ENCODE measurements at places on chromosomes 12 and 14.

GRCh38 chr14:72774141-72774540 is 119.8 kb downstream of the DPF3 start:
- DNase-seq = no peak

DNA sequence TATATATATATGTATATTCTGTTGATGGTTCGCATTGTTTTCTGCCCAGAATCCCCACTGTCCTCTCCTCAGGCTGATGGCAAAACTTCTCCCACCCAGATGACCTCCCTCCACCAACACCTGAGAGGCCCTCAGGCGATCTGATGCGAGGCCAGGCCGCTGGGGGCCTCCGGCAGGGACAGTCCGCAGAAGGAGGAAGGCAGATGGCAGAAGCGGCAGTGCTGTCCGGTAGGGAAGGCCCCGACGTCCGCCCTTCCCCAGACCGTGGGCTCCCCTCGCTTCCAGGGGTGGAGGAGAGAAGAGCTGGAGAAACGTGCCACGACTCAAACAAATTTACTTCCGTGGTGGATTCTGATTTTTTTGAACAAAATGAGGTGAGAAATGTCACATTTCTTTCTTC is 178.3 kb upstream of the RGS6 start:
- no peak for DNase-seq

DNA sequence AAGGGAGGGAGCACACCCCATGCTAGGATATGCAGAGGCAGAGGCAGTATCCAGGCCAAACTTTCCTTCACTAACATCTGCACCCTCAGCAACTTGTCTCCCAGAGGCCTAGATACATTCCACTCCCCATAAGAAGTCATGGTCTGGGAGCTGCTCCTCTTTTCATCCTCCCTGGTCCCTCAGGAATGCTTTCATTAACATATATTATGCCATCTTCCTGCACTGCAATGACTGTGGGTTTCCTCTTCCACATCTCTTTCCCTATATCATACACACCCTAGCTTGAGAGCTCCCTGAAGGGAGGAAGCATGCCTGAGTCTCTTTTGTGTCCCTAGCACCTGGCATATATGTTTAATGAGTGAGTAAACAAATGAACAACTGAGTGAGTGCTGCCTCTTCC is 8.6 kb downstream of the DDN start:
- DNase-seq = no peak

- no peak for DNase-seq
Observed at GRCh38 chr12:84455598-84455997, 457.0 kb downstream of the SLC6A15 start.

DNA sequence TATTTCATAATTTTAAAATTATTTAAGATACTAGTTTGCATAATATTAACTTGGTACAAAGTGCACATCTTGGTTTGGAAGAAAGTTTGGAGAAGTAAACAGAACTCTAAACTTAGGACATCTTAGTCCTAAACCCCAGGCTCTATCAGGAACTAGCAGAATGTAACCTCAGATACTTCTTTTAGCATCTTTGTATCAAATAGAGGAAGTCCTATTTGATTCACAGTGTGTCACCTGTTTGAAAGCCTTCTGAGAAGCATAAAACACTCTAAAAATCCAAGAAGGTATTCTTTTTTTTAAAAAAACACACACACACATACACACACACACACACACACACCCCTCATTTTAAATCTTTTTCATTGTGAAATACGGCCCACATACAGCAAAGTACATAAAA is 12.0 kb upstream of the RNU6-7 start:
- DNase-seq = no peak

DNA sequence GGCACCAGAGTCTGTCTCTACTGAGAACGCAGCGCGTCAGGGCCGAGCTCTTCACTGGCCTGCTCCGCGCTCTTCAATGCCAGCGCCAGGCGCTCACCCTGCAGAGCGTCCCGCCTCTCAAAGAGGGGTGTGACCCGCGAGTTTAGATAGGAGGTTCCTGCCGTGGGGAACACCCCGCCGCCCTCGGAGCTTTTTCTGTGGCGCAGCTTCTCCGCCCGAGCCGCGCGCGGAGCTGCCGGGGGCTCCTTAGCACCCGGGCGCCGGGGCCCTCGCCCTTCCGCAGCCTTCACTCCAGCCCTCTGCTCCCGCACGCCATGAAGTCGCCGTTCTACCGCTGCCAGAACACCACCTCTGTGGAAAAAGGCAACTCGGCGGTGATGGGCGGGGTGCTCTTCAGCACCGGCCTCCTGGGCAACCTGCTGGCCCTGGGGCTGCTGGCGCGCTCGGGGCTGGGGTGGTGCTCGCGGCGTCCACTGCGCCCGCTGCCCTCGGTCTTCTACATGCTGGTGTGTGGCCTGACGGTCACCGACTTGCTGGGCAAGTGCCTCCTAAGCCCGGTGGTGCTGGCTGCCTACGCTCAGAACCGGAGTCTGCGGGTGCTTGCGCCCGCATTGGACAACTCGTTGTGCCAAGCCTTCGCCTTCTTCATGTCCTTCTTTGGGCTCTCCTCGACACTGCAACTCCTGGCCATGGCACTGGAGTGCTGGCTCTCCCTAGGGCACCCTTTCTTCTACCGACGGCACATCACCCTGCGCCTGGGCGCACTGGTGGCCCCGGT is at the start of gene PTGDR:
PTGDR (plus strand) TSS at position 198 of the 778 bp plus-strand sequence; CDS start at position 315, 117 bp downstream.
- DNase-seq = peak; percentile 4

DNA sequence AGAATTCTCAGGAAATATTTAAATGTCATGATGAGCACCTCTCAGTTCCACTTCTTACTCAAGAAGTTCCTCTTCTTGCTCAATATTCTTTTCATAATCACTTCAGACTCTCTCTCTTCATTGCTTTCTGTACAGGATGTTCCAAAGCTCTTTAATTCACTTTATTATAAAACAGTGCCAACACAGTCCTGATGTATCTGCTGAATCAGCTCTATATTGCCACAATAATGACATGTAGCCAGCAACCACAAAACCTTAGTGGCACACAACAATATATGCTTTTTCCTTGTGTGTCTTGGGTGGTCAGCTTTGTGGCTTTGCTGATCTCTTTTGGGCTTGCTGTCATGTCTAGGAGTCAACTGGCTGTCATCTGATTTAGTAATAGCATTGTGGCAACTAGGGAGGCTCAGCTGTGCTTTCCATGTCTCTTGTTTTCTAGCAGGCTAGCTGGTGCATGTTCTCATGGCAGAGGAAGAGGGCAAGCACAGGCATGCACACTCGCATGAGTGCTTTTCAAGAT is 52.8 kb upstream of the SLC2A13 start:
- peak; percentile 57 for DNase-seq

- no peak for DNase-seq
Observed at GRCh38 chr12:3142386-3142785, 65.2 kb downstream of the TSPAN9 start.

DNA sequence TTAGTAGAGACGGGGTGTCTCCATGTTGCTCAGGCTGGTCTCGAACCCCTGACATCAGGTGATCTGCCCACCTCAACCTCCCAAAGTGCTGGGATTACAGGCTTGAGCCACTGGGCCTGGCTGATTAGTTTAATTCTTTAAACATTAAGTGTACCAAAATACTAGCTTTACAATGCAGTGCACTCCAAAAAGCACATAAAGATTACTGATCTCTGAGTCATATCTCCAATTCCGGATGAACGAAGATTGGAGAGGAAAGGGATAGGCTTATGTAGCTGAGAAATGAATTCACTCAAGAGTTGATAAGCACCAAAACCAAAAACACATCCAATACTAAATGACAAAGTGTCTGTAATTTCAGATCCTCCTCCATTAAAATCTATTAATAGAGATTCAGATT is 15.1 kb downstream of the NAV3 start:
- DNase-seq = no peak

DNA sequence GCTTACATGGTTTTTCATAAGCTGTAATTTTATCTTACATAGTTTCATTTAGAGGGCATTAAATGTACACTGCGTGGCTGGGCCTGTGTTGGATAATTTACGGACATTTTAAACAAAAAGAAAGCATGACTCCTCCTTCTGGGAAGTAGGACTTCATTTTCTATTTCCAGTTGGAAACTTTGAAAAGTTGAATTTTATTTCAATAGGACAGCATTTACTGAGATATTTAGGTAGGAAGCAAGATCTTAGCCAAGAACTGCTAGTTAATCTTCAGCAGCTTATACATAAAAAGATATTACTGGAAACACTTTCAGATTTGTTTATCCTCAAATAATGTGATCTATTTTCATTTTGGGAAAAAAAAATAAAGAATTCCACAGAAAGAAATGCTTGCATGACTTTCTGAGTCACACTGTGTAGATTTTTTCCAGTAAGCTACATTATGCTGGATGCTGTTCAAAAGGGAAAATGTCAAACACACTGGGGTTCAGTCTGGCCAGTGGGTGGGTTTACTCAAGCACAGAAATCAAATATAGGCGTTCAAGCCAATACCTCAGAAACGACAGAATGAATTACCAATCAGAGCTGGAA is 239.4 kb upstream of the KRR1 start:
- no peak for DNase-seq

- no peak for DNase-seq
Observed at GRCh38 chr12:105820429-105821125, 318.2 kb downstream of the NUAK1 start.

DNA sequence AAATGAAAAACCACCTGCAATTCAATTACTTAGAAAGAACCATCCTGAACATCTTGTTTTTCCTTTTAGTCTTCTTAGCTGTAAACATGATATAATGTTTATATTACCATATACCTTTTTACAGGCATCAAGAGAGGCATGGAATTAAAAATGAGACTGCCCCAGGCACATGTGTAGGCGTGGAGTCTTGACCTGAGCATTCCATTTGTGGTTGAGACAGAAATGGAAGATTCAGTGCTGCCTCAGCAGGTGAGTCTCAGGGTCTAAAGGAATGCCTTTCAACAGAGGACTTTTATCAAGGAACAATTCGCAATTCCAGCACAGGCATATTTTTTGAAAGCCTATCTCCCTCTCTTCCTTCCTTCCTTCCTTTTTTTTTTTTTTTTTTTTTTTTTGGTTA is 8.0 kb upstream of the NANOGNB start:
- DNase-seq = no peak

- DNase-seq = no peak
Observed at GRCh38 chr12:116808113-116809105, 70.3 kb downstream of the RNFT2 start.

DNA sequence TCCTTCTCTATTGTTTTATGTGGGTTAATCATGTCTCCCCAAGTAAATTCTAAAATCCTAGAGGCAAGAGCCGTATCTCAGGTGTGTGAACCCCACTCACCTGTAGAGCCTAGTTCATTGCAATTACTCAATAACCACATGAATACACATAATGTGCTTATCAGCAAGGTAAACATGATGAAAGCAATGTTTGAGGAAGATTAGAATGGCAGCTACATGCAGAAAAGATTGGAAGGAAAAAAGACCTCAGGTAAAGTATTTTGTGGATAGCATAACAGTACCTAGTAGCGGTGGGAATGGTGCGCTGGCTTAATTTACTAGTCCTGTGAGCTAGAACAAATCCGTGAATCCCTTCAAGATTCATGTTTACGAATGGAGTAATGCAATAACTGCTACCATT is 5.3 kb upstream of the KRAS start:
- DNase-seq = no peak

DNA sequence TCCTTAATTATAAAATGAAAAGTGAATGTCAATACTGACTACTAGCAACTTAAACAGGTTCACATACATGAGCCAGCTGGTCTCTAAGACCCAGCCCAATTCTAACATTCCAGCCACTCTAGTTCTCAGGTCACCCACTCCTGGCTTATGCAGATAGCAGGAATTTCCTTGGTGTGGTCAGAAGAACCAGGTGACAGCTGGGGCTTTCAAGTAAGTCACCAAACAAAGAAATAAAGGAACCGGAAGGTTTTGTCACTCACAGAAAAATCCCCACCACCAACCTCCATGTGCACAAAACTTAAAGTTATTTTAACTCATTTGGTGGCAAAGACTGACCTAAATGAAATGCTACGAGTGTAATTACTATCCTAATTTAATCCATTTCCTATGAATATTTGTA is 129.6 kb upstream of the CDKN3 start:
- DNase-seq = peak; percentile 39

GRCh38 chr14:102200690-102201352 is 61.1 kb downstream of the WDR20 start:
- DNase-seq = no peak

DNA sequence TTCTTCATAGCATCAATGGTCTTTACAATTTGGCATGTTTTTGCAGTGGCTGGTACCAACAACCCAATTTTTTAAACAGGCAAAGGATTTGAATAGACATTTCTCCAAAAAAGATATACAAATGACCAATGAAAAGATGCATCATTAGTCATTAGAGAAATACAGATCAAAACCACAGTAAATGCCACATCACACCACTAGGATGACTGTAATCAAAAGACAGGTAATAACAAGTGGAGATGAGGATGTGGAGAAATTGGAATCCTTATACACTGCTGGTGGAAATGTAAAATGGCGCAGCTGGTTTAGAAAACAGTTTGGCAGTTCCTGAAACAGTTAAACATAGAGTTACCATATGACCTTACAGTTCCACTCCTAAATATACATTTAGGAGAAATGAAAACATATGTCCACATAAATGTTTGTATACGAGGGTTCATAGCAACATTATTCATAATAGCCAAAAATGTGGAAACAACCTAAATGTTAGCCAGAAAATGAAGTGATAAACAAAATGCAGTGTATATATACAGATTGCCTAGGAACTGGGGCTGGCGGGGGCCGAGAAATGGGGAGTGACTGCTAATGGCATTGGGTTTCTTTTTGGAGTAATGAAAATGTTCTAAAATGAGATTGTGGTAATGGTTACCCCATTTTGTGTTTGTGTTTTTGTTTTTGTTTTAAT is 55.2 kb downstream of the TGFB3 start:
- no peak for DNase-seq

DNA sequence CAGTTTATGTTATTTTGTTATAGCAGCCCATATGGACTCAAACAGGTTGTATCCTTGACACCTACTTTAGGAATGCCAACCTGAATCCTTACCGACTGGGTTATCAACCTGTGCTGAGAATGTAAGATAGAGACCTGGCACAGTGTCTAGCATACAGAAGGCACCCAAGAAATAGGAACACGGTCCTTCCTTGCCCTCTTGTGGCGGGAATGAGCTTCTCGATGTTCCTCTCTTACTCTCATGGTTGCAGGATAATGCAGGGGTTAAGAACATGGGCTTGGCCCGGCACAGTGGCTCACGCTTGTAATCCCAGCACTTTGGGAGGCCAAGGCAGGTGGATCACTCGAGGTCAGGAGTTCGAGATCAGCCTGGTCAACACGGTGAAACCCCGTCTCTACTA is 6.5 kb downstream of the C12orf43 start:
- DNase-seq = no peak

GRCh38 chr14:37924622-37925021 is 283.1 kb upstream of the SSTR1 start:
- DNase-seq = no peak

DNA sequence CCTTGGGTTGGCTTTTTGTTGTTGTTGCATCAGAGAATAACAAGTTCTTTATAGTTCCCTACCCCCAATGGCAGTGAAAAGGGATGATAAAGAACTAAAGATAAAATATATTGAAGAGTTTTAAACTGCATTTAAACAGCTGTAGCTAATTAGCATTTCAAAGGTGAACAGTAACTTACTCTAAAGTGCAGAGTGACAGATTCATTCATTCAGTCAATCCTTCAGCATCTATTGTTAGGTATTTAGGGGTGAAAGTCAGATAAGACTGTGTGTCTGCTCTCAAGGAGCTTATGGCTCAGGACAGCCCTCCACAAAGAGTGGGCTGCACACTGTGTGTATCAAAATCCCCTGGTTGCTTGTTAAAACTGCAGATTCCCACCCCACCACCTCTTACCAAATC is 146.1 kb downstream of the SSPN start:
- DNase-seq = no peak

All from stimulated activated naive B cell treated with anti-CD40 and anti-IgM and Interleukin-4, amounts not matched to agents 10 μg/mL and 1 μg/mL and 100 μg/mL, for 72 hours (primary cell).